Fibroblast of skin of left quadriceps (primary cell): ENCODE measurements at places on chromosomes 7 and 10.
A peak's percentile ranks its signal among the peaks of the same experiment; 100 is the strongest.

- DNase-seq: peak; percentile 94
Observed at GRCh38 chr10:43854007-43854406, 205.3 kb upstream of the ZNF32 start.

DNA sequence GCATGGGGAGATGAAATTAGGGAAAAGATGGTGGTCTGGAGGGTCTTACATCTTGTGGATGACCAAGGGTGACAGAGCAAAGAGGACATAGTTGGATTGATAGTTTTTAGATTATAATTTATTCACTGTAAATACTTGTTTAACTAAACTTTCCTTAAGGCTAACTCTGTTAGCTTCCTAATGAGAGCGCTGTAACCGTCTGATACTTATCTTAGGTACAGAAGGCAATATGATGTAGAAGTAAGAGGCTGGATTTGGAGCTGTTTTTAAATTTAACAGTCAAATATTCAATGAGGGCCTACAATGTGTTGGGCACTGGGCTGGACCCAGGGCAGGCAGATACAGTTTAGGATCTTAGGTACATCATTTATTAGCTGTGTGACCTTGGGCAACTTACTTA lies 36.0 kb downstream of the PRKAR2B start:
- DNase-seq: no peak

- DNase-seq: no peak
Observed at GRCh38 chr10:25933653-25934608, at the start of gene MYO3A. TSS of gene MYO3A (plus strand) at chr10:25934229. CDS start at chr10:25952111, 17,882 bp downstream.

GRCh38 chr7:47066976-47067614 lies 514.8 kb downstream of the TNS3 start:
- no peak for DNase-seq

GRCh38 chr10:71796749-71797405 lies 23.6 kb upstream of the VSIR start:
- no peak for DNase-seq
